ENCODE measurements at places on chromosomes 1 and 21. TPM values are rescaled to one million over a fixed set of nuclear protein-coding genes. Genes with fewer than 3 reads are reported as not detected.

DNA sequence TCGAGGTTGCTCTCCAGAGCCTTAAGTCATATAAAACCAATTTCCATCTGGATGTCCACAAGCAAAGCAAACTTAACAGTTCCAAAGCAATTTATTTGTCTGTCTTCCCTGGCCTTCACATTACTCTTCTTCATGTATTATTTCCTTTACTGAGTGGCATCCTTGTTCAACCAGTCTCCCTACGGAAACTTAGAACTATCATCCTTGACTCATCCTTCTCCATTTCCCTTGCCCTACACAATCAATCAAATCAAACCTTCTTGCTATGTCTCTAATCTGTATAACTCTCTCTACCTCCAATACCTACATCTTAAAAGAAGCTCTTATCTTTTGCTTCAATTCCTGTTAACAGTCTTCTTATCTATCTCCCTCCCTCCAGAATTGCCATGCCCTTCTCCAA, 25.4 kb downstream of the EGLN1 start:
- H3K4me3 ChIP-seq, result no peak overlapping the region
- no peak for DNase-seq
- H3K27me3 ChIP-seq, result no peaks in the 10 kb centered on the region
- H3K4me1 ChIP-seq, result no peaks in the 10 kb centered on the region
- no peaks in the 10 kb centered on the region for H3K36me3 ChIP-seq

- no peak overlapping the region for H3K4me3 ChIP-seq
- H3K36me3 ChIP-seq, result no peaks in the 10 kb centered on the region
- H3K27ac ChIP-seq, result no peak overlapping the region
- no peaks in the 10 kb centered on the region for H3K4me1 ChIP-seq
These were observed 57.1 kb downstream of the DDAH1 start for GRCh38 chr1:85407746-85408377.

GRCh38 chr1:24502709-24503058, at the start of gene RCAN3:
Gene RCAN3 (plus strand): TSS chr1:24502836. CDS start chr1:24514373, 11,537 bp downstream.
- H3K36me3 ChIP-seq, result no peaks in the 10 kb centered on the region
- peak within 1 kb of the TSS; percentile 87 for H3K27ac ChIP-seq
- peaks cover 8% of the 10 kb centered on the region for H3K27me3 ChIP-seq
- no peaks in the 10 kb centered on the region for H3K4me1 ChIP-seq

LRRC8C gene
- polyA plus RNA-seq, result 5.5 TPM

VASH2 gene
- 0.82 TPM for polyA plus RNA-seq

DNA sequence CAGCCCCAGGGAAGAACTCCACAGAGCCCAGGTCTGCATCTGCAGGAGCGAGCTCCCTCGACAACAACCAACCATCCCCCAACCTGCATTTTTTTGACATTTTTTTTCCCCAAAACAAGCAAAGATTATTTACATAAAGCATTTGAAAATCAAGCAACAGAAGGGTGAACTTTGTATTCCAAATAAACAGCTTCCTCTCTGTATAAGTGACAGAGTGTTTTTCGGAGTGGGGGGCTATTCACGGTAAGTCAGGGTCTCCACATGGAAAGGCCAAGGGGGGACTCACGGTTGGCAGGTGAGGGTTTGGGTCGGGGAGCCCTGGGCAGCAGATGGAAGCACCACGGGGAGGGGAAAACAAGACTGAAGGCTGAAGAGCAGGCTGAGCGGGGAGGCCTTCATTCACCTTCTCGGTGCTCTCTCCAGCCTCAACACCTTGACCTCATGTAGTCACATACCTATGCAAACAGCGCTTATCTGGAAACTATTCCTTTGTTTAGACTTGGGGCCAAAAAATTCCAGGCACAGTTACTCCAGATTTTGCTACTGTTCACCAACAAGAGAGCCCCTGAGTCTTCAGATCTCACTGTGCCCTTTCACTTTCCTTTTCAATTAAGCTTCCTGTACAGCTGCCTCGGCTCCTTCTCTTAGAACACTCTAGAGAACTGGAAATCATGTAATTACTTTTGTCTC, 27.6 kb downstream of the C2CD2 start:
- H3K4me3 ChIP-seq, result peak overlapping the region; percentile 52
- no peaks in the 10 kb centered on the region for H3K27me3 ChIP-seq
- no peaks in the 10 kb centered on the region for H3K36me3 ChIP-seq
- peaks cover 79% of the 10 kb centered on the region for H3K4me1 ChIP-seq
- peak; percentile 94 for DNase-seq

DNA sequence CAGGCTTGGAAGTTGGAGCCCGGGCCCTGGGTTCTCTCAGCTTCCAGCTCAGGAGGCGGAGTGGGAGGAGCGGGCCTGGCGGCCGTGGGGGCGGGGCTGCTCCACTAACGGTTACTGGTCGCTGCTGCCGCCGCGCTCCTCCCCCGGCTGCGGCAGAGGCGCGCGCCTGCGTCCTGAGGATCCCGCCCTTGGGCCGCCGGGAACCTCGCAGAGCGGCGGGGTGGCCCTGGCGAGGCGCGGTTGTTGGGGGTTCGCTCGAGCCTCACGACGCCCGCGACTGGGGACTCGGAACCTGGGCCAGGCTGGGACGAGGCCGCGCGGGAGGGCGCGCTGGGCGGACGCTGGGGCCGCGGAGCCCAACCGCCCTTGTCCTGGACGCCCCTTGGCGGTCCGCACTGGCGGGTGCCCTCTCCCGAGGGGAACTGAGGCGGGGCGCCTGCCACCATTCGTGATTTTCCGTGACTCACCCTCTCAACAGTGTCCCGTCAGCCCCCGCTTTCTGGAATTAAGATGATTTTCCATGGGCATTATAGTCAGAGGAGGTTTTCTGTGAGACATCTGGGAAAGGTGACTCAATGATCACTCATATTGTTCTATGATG, 34.1 kb downstream of the OR2G3 start:
- no peak overlapping the region for H3K4me3 ChIP-seq
- no peak overlapping the region for H3K27ac ChIP-seq

DIO1 gene
- polyA plus RNA-seq, result 0.18 TPM

DNA sequence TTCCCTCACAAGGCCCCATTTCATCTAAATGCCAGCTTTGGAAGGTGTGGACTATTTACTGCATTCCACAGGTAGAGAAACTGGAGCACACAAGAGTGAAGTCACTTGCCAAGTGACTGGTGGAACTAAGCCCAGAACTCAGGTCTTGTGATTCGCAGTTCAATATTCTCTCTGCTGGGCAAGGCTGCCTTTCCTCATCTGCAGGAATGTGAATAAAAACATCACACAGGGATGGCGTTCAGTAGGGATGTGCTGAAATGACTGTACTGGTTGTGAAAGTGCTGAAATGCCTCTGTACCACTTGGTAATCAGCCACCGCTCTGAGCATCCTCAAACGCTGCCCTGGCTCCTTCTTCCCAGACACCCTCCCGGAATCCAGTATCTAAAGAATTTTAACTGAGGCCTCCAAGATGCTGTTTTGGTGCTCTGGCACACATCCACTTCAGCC, 145.6 kb downstream of the HIVEP3 start:
- no peak overlapping the region for H3K4me3 ChIP-seq
- no peaks in the 10 kb centered on the region for H3K36me3 ChIP-seq
- H3K4me1 ChIP-seq, result peaks cover 3% of the 10 kb centered on the region
- H3K27ac ChIP-seq, result no peak overlapping the region

DNA sequence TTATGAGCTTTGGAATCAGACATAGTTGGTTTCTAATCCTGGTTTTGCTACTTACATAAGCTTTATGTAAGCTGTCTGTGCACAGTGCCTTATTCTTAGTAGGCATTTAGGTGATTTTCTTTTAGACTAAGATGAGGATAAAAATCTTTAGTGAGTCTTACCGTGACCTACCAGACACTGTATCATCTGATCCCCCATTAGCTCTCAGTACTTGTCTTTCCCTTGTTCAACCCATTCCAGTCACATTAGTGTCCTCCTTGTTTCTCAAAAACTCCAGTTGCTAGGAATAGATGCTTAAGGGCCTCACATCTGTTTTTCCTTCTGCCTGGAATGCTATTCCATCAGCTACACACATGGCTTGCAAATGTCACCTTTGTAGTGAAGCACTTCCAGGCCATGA, 18.8 kb downstream of the PPP1R12B start:
- no peaks in the 10 kb centered on the region for H3K36me3 ChIP-seq
- no peaks in the 10 kb centered on the region for H3K4me1 ChIP-seq
- no peaks in the 10 kb centered on the region for H3K27me3 ChIP-seq
- H3K4me3 ChIP-seq, result no peak overlapping the region
- no peak overlapping the region for H3K27ac ChIP-seq

FALEC gene
- 0.16 TPM for polyA plus RNA-seq

FLG gene
- 2.4 TPM for polyA plus RNA-seq

FAM151A gene
- polyA plus RNA-seq, result 1.6 TPM

C1orf226 gene
- polyA plus RNA-seq, result 1.1 TPM

All from thymus (tissue), 14 donors.